ENCODE measurements at places on chromosomes 12 and 14.

DNA sequence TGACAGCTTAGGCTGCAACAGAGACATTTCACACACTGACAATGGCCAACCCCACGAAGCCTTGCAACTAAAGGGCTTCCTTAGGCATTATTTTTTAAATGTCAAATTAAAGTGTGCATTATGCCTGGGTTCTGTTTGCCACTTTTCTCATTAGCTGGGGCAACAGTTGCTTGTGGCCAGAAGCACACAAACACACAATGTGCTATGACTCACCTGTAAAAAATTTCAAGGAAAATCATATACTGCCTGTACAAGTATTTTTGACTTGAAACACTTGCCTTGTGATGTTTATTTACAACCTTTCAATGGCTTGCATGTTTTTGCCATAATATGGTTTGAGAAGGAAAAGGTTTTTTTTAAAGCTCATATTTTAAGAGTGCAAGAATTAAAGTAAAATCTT, 1.9 kb downstream of the NTN4 start:
- DNase-seq: no peak

DNA sequence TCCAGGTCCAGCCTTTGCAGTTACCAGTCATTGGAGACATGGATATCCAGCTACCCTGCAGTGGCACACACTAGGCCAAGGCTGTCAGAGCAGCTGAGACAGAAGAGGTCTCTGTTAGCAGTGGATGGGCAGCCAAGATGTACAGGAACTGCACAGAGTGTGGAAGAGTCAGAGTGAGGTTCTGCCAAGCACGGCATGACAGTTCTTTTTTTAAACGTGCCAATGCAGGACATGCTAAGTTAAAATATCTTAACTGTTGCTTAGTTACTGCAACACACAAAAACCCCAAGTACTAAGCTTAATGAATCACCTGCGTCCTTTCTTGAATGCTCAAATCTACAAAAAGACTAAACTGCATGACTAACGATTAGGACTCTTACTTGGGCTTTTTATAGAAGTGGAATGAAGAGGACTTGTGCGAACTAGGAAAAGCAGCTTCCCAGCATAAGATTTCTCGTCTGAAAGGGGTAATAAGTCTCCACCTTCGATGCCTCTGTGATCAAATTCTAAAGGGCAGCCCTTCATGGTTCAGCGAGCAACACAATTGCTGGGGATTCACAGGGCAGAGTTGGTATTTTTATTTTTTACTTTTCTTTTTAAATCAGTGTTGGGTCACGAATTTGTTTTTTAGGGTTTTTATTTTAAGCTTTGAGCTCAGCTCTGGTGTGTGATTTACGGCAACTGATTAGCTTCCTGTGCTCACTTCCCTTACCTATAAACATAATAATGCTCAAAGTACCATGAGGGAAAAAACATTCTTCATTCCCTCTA, 20.6 kb downstream of the MAPK1IP1L start:
- DNase-seq: no peak

DNA sequence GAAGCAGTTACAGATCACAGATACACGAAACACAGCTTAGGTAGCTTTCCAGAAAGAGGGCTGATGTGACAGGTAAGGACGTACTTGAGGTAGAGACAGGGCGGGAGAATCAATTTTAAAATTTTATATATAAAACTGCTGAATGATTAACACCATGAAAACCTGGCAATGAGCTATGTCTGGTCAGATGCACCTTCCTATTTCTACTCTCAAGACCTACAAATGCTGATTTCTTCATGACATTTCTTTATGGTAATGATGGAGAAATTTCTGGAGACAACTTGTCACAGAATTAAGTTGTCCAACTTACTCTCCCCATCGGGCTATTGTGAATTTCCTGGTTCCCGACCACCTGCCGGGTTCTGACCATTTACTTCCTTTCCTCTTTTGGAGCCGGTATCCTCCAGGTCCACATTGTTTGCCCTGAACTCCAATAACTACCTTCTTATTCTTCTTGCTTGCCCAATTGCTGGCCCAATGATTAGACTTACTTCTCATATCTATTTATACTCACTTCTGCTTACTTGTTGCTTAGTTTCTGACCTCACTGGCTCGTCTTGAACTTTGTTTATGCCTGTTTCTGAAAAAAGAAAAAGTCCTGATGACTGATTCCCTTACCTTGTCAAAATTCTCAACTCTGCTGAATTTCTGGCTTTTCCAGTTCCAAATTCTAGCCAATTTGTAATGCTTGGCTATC, 12.8 kb upstream of the ATP2B1 start:
- DNase-seq: no peak

- no peak for DNase-seq
Observed at GRCh38 chr12:65998536-65999530, 131.7 kb downstream of the LLPH start.

DNA sequence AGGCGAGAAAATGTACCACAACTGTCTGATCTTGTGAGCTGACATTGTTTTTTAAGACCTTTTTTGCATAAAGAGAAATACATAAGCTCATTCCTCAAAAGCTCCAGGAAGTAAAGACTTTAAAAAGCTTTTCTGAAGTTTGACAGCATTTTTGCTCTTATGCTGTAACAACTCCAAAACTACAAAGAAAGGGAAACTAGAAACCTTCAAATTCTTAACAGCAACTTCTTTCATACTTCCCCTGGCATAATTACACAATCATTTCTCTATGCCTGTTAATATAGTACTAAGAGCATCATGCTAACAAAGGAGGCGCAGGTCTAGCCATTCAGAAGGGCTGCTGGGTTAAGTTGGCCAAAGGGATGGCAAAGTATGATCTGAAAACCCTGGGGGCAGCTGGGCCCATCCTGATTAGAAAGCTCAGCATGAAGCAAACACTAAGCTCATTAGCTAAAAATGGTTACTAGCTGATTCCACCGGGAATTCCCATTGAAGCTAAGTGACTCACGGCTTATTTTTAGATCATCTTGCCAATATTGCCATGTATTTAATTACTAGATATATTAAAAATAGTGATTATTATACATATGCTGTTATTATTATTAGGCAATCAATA, 26.1 kb upstream of the ANP32D start:
- DNase-seq: no peak

- DNase-seq: no peak
Observed at GRCh38 chr12:115973968-115974724, 303.3 kb downstream of the MED13L start.

GRCh38 chr14:22420598-22421186, 168.3 kb downstream of the DAD1 start:
- peak; percentile 60 for DNase-seq

DNA sequence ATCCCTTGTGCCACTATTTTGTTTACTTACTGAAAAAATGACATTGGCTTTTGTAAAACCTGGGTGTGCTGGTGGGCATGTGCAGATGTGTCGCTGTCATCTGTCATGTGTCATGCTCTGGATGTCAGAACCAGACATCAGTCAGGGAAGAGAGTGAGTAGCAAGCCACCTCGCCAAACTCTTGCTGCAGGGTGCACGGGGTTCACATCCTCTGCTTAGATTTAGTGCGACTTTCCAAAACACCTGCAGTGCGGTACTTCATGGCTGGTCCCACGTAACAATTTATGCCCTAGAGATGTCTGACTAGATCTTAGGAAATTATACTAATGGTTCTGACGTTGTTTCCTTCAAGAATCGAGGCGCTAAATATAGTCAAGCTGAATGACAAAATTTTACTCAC, 106.7 kb downstream of the CRADD start:
- DNase-seq: no peak

DNA sequence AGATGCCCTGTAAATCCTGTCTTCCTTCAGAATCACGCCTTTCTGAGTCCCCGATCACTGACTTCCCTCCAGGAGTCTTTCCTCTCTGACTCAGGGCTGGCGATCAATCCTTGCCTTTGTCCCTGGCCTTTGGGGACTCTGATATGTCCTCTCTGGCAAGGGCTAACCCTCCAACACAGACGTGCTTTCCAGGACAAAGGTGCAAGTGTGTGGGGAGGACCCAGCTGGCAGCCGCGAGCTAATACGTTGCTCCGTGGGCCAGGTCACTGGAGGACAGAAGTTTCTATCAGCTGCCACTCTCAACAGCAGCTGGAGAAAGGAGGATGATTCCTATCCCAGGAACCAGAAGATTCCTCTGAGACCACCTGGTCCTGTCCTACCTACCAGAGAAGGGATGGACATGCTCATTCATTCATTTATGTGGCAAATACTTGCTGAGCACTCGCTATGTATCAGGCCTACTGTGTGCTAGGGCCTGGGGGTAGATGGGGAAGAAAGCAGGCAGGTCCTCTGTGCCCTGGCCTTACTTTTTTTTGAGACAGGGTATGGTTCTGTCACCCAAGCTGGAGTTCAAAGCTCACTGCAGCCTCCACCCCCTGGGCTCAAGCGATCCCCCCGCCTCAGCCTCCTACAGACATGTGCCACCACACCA, 8.5 kb upstream of the SCARB1 start:
- DNase-seq: no peak

DNA sequence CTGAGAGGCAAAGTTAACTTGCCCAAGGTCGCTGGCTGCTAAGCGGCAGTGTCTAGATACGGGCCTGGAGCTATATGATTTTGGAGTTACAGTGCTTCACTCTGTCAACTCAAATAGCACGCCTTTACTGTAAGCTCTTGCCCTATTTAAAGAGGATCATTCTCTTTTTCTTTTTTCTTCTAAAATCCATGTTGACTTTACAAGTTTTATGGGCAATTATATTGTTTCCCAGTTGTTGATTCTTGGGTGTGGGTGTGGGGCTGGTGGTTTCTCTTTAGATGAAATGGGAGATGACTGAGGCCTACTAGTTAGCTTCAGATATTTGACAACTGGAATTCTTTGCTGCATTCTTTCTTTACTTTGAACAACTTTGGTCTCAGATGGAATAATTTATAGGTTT, 70.7 kb downstream of the C12orf75 start:
- no peak for DNase-seq

- DNase-seq: no peak
Observed at GRCh38 chr12:120006258-120006975, 17.4 kb downstream of the BICDL1 start.

GRCh38 chr12:7142809-7143465, 12.8 kb downstream of the CLSTN3 start:
- DNase-seq: no peak

DNA sequence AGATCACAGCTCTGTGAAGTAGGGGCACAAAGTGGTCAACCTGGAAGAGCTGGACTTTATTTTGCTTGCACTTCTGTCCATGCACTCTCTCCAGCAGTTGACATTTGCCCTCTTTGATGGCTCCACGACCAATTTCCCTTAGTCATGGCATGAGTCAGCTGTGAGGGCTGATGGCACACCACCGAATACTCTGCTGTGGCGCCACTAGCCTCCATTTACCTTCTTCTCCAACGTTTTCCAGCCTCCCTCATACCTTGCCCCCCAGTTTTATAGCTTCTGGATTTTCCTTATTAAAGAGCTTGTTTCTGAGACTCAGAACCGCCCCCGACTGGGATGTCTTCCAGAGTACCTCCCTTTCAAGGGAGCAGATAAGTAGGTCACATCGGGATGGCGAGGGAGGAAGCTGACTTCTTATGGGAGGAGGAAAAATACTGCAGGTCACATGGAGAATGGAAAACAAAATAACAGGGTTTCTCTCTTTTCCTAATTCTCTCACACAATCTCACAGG, 17.6 kb downstream of the NINJ2 start:
- DNase-seq: no peak

GRCh38 chr14:61925732-61926435, 163.7 kb downstream of the SNAPC1 start:
- no peak for DNase-seq

GRCh38 chr12:58211211-58211610, 269.8 kb downstream of the ATP23 start:
- DNase-seq: no peak

DNA sequence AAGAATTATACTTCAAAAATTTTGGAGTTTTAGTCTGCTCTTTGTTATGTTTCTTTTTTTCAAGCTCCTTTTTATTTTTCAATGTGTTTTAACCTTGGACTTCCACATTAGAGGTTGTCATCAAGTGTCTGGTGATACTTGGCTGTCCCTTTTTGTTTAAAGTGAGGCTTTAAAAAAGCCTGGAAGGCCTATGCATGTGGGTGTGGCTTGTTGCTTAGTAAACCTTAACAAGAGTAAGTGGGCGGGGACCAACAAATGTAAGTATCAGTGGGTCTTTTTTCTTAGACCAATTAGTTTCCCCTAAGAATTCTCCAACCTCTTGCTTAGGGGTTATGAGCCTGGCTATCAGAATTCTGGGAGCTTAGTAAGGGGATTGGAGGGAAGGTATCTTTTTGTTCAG, 26.4 kb downstream of the HCFC2 start:
- DNase-seq: no peak

DNA sequence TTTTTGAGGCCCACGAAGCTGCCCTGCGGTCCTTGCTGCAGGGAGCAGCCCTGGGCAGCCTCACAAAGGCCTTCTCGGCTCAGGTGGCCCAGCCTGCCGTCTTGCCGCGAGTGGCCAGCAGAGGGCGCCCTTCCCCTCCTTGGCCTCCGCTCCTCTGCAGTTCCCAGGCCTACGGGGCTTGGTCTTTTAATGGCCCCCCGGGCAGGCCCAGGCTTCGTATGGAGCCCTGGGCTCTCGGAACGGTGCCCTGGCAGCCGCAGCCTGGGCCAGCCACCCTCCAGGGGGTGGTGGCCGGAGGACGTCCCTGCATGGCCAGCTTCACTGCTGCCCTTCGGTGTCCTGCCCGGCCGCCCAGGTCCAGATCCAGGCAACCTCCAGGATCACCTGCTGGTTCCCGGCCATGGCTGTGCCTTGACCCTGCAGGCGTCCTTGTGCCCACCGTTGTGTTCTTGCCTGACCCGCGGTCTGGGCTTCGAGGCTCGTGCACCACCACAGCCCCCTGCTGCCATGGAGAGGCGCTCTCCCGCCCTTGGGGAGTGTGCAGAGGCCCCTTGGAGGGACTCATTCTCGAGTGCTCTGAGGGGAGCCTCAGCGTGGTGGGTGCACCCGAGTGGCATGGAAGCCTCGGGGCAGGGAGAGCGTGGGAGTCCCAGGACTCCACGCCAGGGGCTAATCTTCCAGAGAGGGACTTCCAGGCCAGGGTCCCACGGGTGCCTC, 9.4 kb downstream of the ASPG start:
- DNase-seq: peak; percentile 2

- DNase-seq: no peak
Observed at GRCh38 chr12:57342207-57342691, 88.6 kb downstream of the R3HDM2 start.

GRCh38 chr12:132159555-132160003, 15.3 kb downstream of the NOC4L start:
- DNase-seq: no peak

GRCh38 chr14:94051115-94051514, 25.0 kb downstream of the OTUB2 start:
- DNase-seq: no peak

GRCh38 chr12:88267630-88268029, 125.5 kb downstream of the TMTC3 start:
- DNase-seq: no peak

DNA sequence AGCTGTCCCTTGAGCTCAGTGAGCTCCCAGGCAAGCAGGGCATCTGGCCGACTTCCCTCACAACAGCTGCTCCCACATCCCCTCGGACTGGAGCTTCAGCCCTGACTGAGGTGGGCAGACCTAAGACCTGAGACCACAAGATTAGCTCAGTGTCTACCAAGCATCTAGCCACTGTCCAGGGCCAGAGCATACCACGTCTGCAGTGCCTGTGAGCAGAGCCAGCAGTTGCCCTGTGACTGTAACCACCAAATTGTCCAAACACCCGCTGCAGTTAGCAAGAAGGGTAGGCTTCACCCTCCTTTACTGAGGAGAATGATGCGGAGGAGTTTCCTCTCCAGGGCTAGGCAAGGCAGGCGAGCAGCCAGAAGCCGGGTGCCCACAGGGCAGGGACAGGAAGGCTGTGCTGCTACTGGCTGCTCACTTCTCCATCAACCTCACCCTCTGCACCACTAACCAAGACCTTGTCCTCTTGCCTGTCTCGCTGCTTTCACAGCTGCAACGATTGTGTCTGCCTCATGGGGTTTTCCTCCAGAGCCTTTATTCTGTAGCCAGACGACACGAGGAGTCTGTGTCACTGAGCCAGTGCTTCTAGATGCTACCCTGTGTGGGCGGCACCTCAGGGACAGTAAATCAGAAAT, 53.9 kb downstream of the ANAPC7 start:
- DNase-seq: peak; percentile 86

All from AML-193 (cell line).